Activated CD8-positive, alpha-beta T cell treated with anti-CD3 and anti-CD28 coated beads, Interleukin-2, amount 10 ng/mL, durations not matched to agents 7 days and 5 days (primary cell): ENCODE measurements at places on chromosomes 6 and 20.

- H3K27me3 ChIP-seq = peaks cover 12% of the 10 kb centered on the region
- H3K4me3 ChIP-seq = no peak overlapping the region
- no peak for DNase-seq
Measured at GRCh38 chr6:139644821-139645220, 270.4 kb upstream of the CITED2 start.

DNA sequence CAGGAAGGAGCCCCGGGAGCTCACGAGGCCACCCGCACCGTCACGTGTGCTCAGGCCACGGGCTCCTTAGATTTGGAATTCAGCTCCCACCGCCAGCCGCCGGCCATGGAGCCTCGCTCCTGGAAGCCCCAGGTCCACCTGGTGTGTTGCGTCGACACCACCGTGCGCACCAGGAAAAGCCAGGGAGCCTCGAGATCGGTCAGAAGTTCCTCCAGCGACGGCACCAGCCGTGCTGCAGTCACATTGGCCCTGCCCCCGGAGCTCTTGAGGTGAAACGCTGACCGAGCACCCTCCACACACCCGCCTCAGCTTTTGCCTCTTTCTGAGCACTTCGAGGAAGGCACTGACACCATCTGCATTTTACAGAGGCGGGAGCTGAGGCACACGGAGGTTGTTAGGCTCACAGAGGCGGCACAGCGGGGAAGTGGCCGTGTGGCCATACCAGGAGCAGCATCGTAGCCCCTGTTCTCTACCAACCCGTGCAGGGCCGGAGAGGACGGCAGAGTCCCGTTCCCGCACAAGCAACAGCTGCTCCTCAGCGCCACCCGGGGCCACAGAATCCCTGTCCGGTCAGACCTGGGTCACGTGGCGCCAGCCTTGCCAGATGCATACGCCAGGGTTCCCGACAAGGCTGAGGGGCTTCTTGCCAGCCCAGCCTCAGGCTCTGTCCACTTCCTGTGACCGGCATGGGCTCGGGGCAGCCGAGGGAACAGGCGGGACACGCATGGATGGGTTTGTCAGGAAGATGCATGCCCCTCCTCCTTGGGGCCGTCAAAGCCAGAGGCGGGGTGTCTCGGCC, 7.6 kb downstream of the NKAIN4 start:
- no peaks in the 10 kb centered on the region for H3K36me3 ChIP-seq
- DNase-seq = no peak
- peaks cover 2% of the 10 kb centered on the region for H3K27me3 ChIP-seq
- H3K4me1 ChIP-seq = no peaks in the 10 kb centered on the region

GRCh38 chr6:35727231-35727934, 9.4 kb upstream of the ARMC12 start:
- H3K27ac ChIP-seq = peak overlapping the region; percentile 80
- H3K4me1 ChIP-seq = peaks cover 65% of the 10 kb centered on the region
- no peaks in the 10 kb centered on the region for H3K36me3 ChIP-seq
- H3K4me3 ChIP-seq = peak overlapping the region; percentile 53

GRCh38 chr20:32010101-32010500, at the start of gene CCM2L:
CCM2L (plus strand) TSS chr20:32010438; CDS start chr20:32010455, 17 bp downstream.
- peaks cover 5% of the 10 kb centered on the region for H3K27me3 ChIP-seq
- H3K27ac ChIP-seq = no peak within 1 kb of the TSS
- H3K4me1 ChIP-seq = peaks cover 13% of the 10 kb centered on the region
- DNase-seq = no peak
- H3K36me3 ChIP-seq = no peaks in the 10 kb centered on the region

GRCh38 chr20:38806855-38807655, 1.6 kb downstream of the PPP1R16B start:
- H3K4me3 ChIP-seq = peak overlapping the region; percentile 83
- no peaks in the 10 kb centered on the region for H3K27me3 ChIP-seq
- peaks cover 49% of the 10 kb centered on the region for H3K36me3 ChIP-seq
- peak; percentile 48 for DNase-seq

DNA sequence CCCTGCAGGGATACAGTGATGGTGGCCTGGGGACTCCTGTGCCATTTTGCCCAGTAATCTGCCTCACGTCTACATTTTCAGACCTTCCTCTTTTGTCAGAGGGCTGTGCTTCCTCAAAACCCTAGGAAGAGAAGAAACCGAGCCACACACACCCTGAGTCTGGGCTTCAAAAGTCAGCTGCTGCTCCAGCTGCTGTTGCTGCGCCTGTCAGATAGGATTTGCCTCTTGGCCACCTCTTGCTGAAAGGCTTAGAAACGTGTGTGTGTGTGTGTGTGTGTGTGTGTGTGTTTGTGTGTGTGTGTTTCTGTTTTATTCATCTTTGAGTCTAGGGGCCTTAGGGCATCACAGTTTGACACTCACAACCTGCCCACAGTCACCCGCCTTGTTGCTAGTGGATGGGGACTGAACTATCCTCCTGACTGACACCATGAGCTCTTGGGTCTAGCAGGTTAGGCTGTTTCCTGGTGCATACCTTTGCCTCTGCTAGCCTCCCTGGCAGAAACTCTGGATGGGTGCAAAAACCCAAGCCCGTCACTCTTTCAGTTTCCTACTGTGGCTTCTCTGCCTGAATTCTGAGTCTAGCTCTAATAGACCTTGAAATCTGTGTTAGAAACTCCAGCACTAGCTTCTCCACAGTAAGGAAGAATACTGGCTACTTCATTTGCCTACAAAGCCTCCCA, 94.9 kb upstream of the CEP85L start:
- no peak for DNase-seq
- peaks cover 26% of the 10 kb centered on the region for H3K4me1 ChIP-seq
- H3K4me3 ChIP-seq = no peak overlapping the region
- no peak overlapping the region for H3K27ac ChIP-seq
- H3K36me3 ChIP-seq = no peaks in the 10 kb centered on the region

DNA sequence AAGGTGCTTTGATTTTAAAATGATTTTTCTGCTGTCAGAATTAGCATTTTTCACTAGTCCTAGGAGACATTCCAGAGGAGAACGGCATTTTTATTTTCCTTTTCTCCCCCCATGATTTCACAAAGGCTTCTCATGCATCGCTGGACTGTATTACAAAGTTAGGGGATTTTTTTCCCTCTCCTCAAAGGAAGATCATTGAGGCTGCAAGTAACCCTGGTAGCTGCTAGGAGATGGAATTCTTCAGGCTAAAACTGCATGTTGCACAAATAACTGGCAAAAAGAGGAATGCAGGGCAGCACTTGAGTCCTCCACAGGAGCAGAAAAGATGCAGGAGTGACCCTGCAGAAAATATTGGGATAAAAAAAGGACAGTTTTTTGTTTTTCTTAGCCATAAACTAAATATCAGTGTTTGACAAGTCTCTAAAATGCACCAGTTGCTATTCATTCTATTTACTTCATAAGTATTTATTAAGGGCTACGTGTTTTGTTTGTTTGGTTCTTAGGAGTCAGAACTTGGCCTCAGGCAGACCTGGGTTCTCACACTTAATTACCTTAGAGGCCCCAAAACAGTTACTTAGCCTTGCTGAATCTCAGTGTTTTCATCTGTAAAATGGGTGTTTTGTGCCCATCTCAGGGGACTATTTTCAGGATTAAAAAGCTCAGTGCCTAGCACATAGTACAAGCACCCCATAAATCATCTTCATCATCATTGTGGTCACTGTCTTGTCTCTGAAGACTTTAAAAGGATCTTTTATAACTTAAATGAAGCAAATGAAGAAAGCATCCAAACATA, 144.5 kb upstream of the ID4 start:
- H3K27me3 ChIP-seq = peaks cover 11% of the 10 kb centered on the region
- H3K4me1 ChIP-seq = no peaks in the 10 kb centered on the region
- H3K36me3 ChIP-seq = no peaks in the 10 kb centered on the region
- H3K4me3 ChIP-seq = no peak overlapping the region
- no peak for DNase-seq

GRCh38 chr6:11219400-11219834, 13.1 kb downstream of the NEDD9 start:
- H3K27me3 ChIP-seq = no peaks in the 10 kb centered on the region
- H3K4me1 ChIP-seq = peaks cover 80% of the 10 kb centered on the region
- H3K4me3 ChIP-seq = no peak overlapping the region
- DNase-seq = no peak
- no peak overlapping the region for H3K27ac ChIP-seq

DNA sequence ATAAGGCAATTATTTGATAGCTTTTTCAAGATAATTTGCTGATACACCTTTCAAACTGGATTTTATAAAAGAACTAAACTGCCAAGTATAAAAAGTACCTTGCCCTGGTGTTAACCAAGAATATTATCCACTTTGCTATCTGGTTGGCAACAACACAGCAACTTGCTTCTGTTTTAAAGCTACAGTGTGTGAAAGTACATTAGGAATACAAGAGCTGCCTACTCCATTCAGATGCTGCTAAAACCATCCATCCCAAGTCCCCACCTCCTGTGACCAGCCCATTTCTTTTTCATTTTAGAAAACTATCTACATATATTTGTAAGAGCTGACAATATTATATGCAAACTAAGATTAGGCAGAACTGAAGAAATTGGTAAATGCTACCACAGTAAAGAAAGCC, 12.8 kb downstream of the CLDN20 start:
- H3K36me3 ChIP-seq = peaks cover 24% of the 10 kb centered on the region
- H3K4me1 ChIP-seq = no peaks in the 10 kb centered on the region
- H3K4me3 ChIP-seq = no peak overlapping the region
- H3K27me3 ChIP-seq = no peaks in the 10 kb centered on the region
- no peak for DNase-seq
